ENCODE measurements at places on chromosomes 16 and 17. TPM values are rescaled to one million over a fixed set of nuclear protein-coding genes. Genes with fewer than 3 reads are reported as not detected.

DNA sequence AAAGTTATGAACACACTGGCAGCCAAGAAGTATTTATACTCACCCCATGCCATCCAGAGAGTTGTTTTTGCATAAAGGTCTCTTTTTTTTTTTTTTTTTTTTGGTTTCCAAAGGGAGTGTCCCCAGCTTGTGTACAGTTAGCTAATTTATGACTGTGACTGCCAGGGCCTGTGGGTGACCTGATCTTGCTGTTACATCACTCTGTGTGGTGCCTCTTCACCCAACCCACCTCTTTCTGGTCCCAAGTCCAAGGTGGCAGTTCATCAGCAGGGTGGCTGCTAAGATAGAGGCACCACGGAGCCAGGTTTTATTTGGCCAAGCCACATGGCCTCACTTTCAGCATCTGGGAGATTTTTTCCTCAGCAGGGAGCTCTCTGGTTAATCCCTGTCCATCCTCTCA lies at the start of gene NOS2:
NOS2 (minus strand) TSS at position 8 of the 400 bp plus-strand sequence. CDS start 1,720 bp downstream, outside the sequence.
- no peak for DNase-seq

DNA sequence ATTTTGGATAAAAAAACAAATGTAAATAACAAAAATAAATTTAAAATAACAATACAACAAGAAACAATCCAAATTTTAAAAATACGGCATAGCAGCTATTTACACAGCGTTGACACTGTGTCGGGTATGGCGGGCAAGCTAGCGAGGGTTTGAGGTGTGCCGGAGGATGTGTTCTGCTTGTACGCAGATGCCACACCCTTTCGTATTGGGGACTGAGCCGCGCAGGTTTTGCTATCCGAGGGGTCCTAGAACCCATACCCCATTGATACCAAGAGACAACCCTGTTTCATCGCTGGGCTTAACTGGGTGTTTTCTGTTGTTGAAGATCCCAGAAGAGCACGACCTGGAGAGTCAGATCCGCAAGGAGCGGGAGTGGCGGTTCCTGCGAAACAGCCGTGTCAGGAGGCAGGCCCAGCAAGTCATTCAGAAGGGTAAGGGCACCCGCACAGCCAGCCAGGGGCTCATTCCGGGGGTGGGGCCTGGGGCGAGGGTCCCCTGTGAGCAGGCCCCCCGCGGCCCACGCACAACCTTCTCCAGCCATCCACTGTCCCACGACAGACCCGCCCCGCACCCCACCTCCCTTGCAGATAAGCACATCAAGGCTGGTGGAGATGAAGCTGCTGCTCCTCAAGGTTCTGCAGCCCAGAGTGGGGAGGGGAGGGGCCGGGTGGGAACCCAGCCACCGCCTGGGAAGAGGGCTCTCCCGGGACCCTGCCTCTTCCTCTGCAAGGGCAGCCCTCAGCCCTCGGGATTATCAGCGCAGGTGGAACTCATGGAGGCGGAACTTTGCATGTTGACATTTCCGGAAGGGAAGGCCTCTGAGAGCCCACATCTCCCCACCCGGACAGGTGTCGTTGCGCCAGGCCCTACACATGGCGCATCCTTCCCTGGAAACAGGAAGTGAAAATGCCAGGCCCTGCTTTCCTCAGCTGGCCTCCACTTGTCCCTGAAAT lies 51.2 kb upstream of the CHMP6 start:
- DNase-seq, result no peak

DNA sequence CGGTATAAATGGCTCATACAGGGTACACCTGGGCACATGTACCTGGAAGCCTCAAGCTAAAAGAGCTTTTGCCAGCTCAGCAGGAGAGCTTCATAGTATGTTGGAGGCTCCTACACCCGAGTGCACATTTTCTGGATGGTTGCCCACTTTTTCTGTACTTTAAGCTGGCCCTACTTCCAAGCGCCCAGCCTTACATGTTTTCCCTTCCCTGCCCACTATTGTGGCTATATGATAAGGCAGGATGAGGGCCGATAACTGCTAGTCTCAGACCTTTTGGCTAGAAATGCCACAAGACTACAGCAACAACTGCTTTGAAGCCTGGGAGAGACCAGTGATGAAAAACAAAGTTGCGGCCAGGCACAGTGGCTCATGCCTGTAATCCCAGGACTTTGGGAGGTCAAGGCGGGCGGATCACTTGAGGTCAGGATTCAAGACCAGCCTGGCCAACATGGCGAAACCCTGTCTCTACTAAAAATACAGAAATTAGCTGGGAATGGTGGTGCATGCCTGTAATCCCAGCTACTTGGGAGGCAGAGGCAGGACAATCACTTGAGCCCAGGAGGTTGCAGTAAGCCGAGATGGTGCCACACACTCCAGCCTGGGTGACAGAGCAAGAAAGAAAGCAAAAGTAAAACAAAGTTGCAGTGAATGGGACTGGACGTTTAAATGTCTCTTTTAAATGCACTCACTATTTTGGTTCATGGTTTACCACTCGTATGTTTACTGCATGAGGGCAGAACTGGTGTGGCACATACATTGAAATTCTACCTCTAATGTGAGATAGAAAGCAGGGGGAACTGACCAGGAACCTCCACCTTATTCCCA lies 14.2 kb upstream of the MARCHF10 start:
- DNase-seq, result peak; percentile 16

GRCh38 chr17:68347380-68347779 lies 56.1 kb downstream of the ARSG start:
- DNase-seq, result no peak

DNA sequence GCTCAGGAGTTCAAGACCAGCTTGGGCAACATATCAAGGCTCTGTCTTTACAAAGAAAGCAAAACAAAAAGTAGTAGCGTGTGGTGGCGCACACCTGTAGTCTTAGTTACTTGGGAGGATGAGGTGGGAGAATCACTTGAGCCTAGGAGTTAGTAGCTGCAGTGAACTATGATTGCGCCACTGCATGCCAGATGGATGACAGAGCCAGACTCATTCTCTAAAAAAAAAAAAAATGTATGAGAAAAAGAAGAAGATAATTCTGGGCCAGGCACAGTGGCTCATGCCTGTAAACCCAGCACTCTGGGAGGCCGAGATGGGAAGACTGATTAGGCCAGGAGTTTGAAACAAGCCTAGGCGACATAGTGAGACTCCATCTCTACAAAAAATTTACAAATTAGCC lies 28.5 kb downstream of the STAT5B start:
- DNase-seq, result no peak

- DNase-seq, result no peak
These were observed 70.1 kb downstream of the NLK start for GRCh38 chr17:28112606-28113005.

DNA sequence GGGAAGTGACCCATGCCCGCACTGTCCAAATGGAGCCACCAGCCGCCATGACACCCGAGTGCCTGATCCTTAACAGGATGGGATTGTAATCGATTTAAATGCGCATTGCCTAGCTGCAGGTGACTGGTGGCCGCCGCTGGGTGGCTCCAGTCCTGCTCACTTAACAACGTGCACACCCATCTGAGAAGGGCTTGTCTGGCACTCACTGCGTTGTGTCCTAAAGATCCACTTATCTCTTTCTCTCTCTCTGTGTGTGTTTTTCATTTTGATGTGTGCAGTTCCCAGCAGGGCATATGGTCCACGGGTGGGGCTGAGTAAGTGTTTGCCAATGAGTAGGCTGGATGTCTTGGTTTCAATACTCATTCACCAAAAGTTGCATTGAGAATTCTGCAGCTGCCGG lies 80.6 kb downstream of the IRF8 start:
- DNase-seq, result no peak

- DNase-seq, result no peak
These were observed 18.4 kb downstream of the SOX9 start for GRCh38 chr17:72139212-72139611.

DNA sequence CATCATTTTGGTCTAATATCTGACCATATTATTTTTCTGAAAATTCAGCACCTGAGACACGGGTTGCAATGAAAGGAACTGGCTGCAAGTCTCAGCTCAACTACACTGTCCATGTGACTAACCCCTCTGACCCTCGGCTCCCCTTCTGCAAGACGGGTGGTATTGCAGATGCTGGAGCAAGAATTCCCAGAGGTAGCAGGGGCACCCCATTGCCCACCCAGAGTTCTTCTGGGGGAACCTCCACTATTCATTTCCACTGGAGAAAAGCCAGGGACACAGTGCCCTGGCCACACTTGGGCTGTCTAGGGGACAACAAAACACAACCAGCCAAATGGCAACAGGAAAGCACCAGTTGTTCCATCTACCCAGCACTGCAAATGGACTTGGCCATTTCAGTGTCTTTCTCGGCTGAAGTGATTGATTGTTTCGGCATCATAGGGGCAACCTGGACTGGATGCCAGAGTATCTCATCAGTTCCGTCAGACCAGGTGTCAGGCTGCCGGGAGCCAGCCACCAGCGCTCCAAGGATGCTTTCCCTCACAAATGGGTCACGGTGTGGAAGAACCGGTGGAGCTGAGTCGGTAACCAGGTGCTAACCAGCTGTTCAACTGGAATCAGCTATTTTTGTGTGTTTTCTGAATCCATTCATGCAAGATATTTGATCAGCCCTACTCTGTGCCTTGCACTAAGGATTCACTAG lies 58.1 kb downstream of the C16orf78 start:
- no peak for DNase-seq

DNA sequence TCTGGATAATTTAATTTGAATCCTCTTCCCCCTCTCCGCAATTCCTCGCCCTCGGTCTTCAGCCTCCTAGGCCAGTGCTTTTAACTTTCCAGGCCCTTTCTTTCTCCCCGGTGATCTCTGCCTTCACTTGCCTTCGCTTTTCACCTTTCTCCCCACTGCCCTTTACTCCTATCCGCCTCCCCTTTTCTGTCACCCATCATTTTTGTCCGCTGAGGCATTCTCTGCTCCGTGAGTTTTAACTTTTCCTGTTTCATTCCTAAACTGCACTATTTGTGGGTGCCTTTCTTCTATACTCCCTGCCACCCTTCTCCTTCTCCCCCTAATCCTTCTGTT lies 729 bp downstream of the LONP2 start:
- no peak for DNase-seq

DNA sequence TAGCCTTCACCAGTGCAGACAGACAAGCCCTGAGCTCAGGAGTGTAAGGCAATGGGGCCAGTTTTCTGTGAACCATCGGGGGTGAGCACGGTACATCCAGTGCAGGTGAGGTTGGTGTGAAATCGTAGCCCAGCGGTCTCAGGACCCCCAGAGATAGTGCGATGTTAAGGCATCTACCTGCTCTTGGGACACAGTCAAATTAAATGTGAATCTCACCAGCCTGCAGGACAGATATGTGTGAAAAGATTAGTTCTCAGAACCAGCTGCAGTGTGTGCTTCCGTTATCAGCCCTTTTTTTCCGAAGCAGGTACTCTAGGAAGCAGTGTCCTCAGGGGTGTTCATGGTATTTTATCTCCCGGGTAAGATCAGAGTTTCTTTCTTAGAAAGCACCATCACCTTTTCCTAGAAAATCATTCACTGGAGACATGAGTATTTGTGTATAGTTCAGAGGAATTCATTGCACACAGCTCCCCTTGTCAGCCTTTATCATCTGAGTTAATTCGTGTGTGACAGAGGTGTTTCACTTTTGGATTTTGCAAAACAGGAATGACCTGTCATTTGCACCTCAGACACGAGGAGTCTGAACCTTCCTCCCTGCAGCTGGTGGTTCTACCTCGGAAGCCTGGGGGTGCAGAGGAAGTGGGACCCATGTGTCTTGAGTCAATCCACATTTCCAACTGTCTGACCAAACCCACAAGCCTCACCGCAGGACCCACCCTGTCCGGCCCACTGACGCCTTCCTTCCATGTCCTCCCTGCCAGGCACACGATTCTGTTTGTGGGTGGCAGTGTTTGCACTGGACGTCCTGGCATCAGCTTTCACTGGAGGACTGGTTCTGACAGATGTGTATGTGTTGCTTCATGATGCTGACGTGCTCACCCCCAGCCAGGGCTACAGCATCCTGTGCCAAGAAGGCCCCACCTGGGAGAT lies 107.8 kb downstream of the CLEC16A start:
- no peak for DNase-seq

DNA sequence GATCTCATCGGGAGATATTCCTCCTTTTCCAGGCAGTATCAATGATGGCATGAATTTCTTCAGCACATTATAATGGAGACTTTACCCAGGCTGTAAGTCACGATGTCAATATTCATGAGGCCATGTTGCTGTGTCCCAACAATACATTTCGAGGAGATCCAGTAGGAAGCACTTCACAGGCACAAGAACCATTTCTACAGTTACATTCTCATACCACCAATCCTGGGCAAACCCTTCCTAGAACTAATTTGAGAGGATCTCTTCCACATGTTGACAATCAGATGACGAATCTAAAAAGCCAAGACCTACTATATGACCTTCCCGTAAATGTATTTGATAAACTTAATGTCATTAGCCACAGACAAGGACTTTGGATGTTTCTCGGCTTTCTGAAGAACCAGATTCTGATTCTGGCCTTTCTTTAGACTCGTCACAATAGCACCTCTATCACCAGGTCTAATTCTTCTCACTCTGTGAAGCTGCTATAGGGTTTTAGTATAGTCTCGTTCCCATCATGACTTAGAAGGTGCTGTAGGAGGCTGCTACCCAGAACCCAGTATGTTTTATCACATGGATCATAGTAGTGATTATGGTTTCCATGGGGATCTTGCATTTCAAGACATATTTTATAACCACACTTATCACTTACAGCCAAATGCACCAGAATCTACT lies 40.2 kb downstream of the C16orf87 start:
- DNase-seq, result no peak

DNA sequence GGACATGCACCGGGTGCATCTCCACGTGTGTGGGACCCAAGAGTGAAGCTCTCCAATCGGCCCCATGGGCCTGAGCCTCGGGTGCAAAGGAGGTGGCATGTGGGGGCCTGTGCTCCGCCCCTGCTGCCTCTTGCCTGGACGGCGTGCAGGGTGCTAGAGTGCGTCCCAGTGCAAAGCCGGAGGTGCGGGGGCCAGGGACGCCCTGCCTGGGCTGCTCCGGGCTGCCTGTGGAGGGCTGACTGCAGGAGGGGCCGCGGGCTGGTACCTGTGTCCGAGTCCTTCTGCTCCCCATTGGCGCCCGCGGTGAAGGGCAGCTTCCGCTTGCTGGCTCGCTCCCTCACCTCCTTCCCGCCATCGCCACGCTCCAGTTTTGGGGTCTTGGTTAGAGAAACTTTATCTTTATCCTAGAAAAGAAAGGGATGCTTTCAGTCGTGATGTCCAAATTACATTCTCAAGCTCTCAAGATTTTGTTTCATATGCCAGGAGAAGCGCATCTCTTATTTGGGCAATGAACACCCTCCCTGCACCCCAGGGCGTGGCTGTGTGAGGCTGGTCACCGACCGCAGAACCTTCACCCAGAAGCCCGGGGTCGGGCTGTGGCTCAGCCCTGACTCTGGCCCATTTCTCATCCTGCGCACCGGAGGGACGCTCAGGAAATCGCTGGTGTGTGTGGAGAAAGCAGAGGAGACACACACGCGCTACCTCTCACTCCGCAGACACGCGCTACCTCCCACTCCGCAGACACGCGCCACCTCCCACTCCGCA lies 87.6 kb downstream of the ZNF778 start:
- peak; percentile 62 for DNase-seq

GPATCH8 gene
- total RNA-seq, result 33.2 TPM

TPSD1 gene
- not detected for total RNA-seq

TMEM235 gene
- not detected for total RNA-seq

CCDC154 gene
- 1.8 TPM for total RNA-seq

CCL14 gene
- total RNA-seq, result 5.1 TPM

KIF2B gene
- total RNA-seq, result not detected

EIF1 gene
- 971 TPM for total RNA-seq

FTO gene
- total RNA-seq, result 79.7 TPM
